ENCODE measurements at places on chromosomes 5 and 9. TPM values are rescaled to one million over a fixed set of nuclear protein-coding genes. Genes with fewer than 3 reads are reported as not detected.
A peak's percentile ranks its signal among the peaks of the same experiment; 100 is the strongest.

The CTSL gene
- 113 TPM for polyA plus RNA-seq

The CRB2 gene
- polyA plus RNA-seq, result 0.01 TPM

The RORB gene
- polyA plus RNA-seq, result not detected

The CLIC3 gene
- 1.6 TPM for polyA plus RNA-seq

The GPR150 gene
- not detected for polyA plus RNA-seq

The ECSCR gene
- polyA plus RNA-seq, result 0.13 TPM

- no peaks in the 10 kb centered on the region for H3K27me3 ChIP-seq
- no peaks in the 10 kb centered on the region for H3K36me3 ChIP-seq
- DNase-seq, result no peak
Measured at GRCh38 chr5:146680846-146681584, 165.0 kb upstream of the GPR151 start.

DNA sequence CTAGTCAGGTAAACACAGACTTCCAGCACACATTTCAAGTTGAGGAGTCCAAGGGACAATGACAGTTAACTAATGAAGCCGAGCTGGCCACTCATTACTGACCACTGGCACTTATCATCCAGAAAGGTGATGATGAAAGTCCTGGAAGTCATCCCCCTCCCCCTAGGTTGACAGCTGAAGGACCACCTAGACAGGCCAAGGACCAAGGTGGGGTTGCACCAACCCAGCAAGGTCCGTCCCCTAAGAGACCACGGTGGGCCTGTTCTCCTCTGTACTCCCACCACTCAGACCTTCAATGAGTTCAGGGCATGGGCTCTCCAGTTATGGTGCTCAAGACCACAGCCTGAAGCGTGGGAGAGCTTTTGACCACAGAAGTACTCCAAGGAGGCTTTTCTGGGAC lies 13.2 kb downstream of the P4HA2 start:
- no peak overlapping the region for H3K4me3 ChIP-seq
- peaks cover 18% of the 10 kb centered on the region for H3K36me3 ChIP-seq
- no peak overlapping the region for H3K27ac ChIP-seq
- H3K27me3 ChIP-seq, result no peaks in the 10 kb centered on the region
- H3K4me1 ChIP-seq, result no peaks in the 10 kb centered on the region

DNA sequence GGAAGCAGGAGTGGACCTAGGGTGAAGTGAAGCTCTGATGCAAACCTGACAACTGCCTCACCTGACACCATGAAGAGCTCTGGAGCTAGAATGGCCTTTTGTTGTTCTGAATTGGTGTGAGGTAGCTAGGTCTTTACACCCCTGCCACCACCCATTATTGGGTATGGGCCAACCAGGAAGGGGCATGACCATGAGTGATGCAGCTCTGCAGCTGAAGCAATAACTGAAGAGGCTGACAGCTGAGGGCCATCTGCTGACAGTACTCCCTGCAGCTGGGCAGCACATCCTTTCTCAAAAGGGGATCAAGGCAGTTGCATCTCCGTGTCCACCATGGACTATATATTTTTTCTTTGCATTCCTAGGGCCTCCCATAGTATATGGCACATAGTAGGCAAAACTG lies 87.0 kb upstream of the TLE1 start:
- no peak for DNase-seq
- H3K4me1 ChIP-seq, result no peaks in the 10 kb centered on the region
- H3K36me3 ChIP-seq, result no peaks in the 10 kb centered on the region
- H3K27me3 ChIP-seq, result no peaks in the 10 kb centered on the region
- no peak overlapping the region for H3K27ac ChIP-seq

GRCh38 chr9:15422372-15423230 lies at the start of gene SNAPC3:
Gene SNAPC3 (plus strand): TSS chr9:15422876. CDS start chr9:15422880, 4 bp downstream.
- peak; percentile 88 for DNase-seq
- H3K27me3 ChIP-seq, result no peaks in the 10 kb centered on the region
- peak within 1 kb of the TSS; percentile 77 for H3K4me3 ChIP-seq
- H3K36me3 ChIP-seq, result no peaks in the 10 kb centered on the region
- H3K27ac ChIP-seq, result peak within 1 kb of the TSS; percentile 75

All from HepG2 (cell line).